ENCODE measurements at places on chromosomes 3 and 15.

DNA sequence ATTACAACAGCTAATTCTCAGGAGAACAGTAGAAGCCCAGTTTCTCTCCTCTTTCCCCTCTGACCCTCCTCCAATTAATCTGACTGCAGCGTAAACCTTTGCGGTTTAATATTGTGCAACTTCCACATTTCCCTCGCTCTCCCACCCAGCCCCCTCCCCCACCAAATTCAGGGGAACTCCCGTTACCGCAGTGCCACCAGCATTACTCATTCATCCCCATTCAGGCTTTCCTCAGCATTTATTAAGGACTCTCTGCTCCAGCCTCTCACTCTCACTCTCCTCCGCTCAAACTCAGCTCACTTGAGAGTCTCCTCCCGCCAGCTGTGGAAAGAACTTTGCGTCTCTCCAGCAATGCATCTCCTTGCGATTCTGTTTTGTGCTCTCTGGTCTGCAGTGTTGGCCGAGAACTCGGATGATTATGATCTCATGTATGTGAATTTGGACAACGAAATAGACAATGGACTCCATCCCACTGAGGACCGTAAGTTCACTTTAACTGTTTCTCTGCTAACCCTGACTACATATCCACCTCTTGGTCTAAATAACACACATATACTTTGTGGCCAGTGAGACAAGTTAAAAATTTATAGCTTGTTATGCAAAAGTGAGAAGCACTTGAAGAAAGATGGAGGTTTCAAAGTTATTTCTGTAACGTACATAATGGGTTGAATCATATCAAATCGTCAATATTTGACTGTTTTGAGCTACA, at the start of gene PTX3:
Gene PTX3, plus strand, starts transcription at position 268 of the 709 bp plus-strand sequence. Its CDS starts 84 bp downstream, at position 352.
- peak within 1 kb of the TSS; percentile 51 for H3K27ac ChIP-seq
- H3K36me3 ChIP-seq, result peaks cover 7% of the 10 kb centered on the region
- DNase-seq, result peak; percentile 87

DNA sequence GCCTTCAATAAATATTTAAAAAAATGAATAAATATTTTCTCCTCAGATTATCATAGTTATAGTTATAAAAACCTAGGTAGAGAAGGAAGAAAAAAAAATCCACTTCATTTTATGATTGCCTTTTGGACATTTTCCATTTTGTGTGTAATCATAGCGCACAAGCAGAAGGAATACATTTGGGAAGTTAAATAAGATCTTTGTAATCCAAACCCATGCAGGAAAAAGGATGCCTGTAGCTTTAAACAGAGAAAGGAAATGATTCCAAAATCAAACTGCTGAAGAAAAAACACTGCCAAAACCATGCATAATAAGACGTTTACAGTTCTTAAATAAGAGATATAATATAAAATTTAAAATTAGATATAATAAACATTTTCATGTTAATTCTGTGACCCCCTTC, 7.4 kb upstream of the CCDC54 start:
- H3K36me3 ChIP-seq, result no peaks in the 10 kb centered on the region
- no peak overlapping the region for H3K4me3 ChIP-seq

DNA sequence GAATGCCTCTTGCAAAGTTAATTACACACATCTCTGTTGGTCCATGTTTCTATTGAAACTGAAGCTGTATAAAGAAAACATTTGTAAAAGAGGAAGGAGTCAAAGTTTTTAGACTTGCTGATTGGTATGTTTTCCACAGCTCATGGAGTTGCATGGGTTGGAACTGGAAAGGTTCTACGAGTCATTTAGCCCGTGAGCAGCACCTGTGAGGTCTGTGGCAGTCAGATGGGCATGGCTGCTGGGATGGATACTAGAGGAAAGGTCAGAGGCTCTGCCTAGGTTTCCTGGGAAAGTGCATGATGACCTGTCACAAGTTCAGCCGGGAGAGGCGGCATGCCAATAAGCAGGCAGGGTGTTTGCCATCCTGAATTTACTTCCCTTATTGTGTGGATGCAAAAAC, 155.4 kb downstream of the CACNA1D start:
- H3K36me3 ChIP-seq, result no peaks in the 10 kb centered on the region
- H3K4me1 ChIP-seq, result no peaks in the 10 kb centered on the region
- no peak overlapping the region for H3K27ac ChIP-seq
- H3K4me3 ChIP-seq, result no peak overlapping the region

DNA sequence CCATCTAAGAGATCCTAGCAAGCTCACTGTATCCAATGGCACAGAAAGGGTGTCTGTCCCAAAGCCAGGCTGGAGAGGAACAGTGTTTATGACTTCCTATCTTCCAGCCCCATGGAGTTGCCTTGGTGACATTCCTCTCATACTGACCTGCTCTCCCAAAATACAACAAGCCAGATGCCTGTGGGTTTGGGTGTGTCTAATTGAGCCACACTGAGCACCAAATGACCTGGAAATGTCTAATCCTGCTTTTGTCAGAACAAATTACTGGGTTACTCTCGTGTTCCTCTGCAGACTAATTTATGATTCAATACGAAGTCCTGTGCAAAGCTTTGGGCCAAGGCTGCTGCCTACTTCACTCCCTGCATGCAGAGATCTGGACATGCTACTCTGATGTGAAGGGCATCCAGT, 98.1 kb upstream of the STRIT1 start:
- peak overlapping the region; percentile 96 for H3K27ac ChIP-seq
- H3K4me1 ChIP-seq, result peaks cover 26% of the 10 kb centered on the region
- no peaks in the 10 kb centered on the region for H3K27me3 ChIP-seq
- peak overlapping the region; percentile 47 for H3K4me3 ChIP-seq
- DNase-seq, result peak; percentile 93

- H3K27ac ChIP-seq, result no peak overlapping the region
- no peaks in the 10 kb centered on the region for H3K36me3 ChIP-seq
- H3K4me1 ChIP-seq, result peaks cover 13% of the 10 kb centered on the region
Observed at GRCh38 chr3:9914011-9914410, 2.9 kb upstream of the IL17RC start.

- no peaks in the 10 kb centered on the region for H3K27me3 ChIP-seq
- peaks cover 10% of the 10 kb centered on the region for H3K4me1 ChIP-seq
- no peak overlapping the region for H3K27ac ChIP-seq
- H3K36me3 ChIP-seq, result no peaks in the 10 kb centered on the region
- no peak overlapping the region for H3K4me3 ChIP-seq
Observed at GRCh38 chr3:87501076-87501475, 224.7 kb upstream of the POU1F1 start.

All from GM23248 (cell line).